ENCODE measurements at places on chromosomes 2 and 18.

DNA sequence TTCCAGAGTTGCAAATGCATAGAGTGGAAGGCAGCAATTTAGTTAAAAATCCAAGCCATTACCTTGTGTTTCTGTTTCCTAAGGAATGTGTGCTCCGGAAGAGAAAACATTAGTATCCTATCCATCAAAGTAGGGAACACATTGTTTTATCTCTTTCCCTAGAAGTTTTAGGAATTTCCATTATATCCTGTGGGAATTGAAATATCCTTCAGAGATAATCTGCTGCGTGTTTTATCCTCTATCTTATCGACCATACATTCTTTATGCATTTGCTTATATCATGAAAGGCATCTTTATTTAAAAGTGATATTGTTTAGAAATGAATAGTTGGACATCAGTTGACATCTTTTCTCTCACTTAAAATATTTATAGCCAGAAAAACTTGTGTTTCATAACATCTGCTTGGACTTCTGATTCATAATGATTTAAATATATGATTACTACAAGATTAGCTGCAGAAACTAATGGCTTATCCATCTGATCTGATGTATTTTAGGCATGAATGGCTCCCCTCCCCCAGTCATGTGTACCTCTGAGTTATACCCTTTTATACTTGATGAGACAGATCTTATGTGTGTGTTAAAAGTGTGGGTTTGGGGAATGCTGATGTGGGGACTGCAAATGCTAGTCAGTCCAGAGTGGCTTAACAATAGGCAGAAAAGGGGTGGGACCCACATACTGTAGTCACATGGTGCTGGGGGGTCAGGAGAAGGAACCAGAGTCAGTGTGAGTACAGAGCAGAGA, 136.2 kb upstream of the ARHGAP28 start:
- no peak for DNase-seq

GRCh38 chr2:99987160-99987559, 155.2 kb downstream of the AFF3 start:
- no peak for DNase-seq

- no peak for DNase-seq
Measured at GRCh38 chr2:83055376-83056010, 1403.6 kb downstream of the SUCLG1 start.

DNA sequence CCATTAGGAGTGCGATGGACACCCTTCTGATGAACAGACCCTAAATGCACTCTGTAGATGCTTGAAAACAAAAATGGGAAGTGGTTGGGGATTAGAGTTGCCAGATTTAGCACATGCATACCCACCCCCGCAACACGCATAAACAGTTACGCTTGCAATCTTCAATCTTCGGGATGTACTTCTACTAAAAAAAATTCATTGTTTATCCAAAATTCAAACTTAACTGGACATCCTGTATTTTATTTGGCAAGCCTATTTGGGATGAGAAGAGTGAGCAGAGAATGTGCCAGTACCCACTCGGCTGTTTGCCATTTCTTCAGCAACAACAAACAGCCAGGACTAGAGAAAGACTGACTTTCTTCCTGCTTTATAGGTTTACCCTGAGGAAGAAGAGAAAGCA, 18.4 kb downstream of the KIAA2012 start:
- no peak for DNase-seq

GRCh38 chr2:189287982-189288521, 108.5 kb upstream of the COL5A2 start:
- no peak for DNase-seq

DNA sequence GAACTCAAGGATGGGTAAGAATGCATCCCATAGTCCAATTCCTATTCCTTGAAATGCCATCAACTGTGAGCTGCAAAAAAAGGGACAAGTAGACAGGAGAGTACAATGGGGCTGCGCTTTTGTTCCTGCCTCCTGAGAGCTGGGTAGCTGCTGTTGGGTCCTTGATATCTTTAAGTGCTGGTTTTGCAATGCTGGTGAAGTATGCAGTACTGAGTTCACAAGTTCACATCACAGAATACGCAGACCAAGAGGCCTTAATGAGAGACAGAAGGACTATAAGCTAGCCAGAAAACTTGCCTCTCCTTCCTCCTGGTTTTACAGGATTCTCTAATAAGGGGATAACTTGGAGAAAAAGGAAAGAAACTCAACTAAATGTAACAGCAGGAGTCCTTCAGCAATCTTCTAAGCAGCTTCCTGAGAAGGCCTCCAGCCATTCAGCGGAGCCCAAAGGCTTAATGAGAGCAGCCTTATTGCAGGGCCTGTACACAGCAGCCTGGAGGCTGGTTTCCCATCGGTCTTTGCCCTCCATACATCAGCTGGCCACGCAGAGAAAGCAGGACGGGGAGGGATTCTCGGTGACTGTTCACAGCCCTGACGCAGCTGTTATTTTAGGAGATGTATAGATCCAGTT, 293.1 kb downstream of the CDCA7 start:
- no peak for DNase-seq

GRCh38 chr2:172817411-172817810, 81.8 kb downstream of the RAPGEF4 start:
- DNase-seq = no peak

DNA sequence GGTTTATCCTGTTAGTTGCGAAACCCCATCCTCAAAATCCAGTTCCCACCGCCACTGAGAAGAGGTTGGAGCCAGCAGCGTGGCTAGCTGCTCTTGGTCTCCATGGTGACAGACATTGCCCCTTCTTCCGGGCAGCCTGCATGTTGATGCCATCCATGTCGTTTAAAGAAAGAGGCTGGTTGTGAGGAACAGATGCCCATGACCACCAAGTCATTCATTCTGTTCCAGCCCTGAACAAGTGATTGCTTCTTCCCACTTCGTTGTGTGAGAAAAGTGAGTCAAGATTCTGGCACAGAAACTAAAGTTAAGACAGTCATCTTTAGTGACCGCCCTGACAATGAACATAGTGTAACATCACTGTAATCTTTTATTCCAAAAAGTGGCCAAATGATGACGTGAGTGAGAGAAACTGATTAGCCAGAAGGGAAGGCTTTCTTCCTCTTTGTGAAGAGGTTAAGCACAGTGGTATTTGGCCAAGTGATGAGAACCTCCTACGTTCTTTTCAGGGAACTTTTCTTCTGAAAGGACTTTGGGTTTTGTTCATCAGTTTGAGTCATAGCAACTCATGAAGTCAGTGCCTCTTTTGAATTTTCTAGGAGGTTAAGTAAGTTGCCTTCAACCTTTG, 272.5 kb downstream of the GALR1 start:
- no peak for DNase-seq

DNA sequence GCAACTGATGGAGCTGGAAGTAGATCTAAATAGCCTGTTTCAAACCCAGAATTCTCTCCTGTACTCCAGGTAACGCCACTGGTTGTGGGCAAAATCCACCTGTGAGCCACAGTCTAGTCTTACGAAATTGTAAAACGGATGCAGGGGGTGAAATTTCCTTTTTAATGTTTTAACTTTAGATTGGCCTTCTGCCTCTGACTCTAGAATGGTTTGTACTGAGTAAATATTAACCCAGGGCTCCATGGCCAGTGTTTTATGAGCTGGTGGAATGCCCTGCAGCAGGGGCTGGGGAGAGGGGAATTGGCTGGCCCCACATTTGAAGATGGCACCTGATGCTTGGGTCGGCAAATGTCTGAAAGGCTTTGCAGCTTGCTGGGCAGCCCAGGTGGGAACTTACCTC, 156.6 kb downstream of the MYCN start:
- DNase-seq = no peak

Measured in stimulated activated CD4-positive, alpha-beta T cell treated with anti-CD3 and anti-CD28 coated beads, Interleukin-1b, Interleukin-23, amount 100 ng/mL, for 1 hour (primary cell).